Esophagus squamous epithelium (tissue), 5 donors: ENCODE measurements at places on chromosomes 13 and 19.

GRCh38 chr19:6064336-6065073, 45.8 kb downstream of the RFX2 start:
- no peak for DNase-seq

- DNase-seq: no peak
Measured at GRCh38 chr19:6465006-6465405, 935 bp downstream of the CRB3 start.

DNA sequence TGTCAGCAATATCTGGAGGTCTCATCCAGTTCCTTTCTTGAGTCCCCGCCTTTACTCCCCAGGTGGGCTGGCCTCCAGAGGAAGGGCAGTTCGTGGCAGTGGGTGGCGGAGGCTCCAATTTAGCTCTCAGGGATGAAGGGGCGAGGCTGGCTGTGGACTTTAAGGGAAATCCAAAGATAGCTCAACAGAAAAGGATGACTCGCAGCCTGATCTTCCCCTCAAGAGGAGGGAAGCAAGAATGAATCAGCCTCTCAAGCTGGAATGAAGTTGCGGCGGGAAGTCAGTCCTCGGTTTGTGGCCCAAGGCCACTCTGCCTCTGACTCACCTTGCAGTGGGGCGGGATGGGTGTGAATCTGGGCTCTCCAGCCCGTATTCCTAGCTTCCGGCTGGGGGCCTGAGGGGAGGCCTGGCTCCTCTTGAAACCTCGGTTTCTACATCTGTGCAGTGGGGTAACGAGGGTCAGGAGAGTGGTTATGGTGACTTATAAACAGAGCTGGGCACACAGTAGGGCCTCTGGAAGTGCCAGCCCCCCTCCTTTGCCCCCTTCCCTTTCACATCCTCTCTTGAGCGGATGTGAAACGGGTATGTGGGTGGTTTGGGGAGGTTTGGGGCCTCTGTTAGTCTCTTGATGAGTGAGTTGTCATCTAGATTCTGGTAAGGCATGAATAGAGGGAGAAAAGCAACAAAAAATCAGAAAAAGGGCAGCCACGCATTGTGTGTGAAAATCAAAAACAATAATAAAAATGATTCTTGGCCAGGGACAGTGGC, 10.5 kb upstream of the SMG9 start:
- DNase-seq: no peak

GRCh38 chr19:38836159-38836982, 4.8 kb upstream of the ECH1 start:
- no peak for DNase-seq

GRCh38 chr13:60689076-60689475, 292.1 kb downstream of the TDRD3 start:
- no peak for DNase-seq

GRCh38 chr19:28929006-28929405, 283.9 kb downstream of the UQCRFS1 start:
- DNase-seq: no peak

GRCh38 chr19:10551698-10552301, 8.1 kb downstream of the ATG4D start:
- DNase-seq: no peak

DNA sequence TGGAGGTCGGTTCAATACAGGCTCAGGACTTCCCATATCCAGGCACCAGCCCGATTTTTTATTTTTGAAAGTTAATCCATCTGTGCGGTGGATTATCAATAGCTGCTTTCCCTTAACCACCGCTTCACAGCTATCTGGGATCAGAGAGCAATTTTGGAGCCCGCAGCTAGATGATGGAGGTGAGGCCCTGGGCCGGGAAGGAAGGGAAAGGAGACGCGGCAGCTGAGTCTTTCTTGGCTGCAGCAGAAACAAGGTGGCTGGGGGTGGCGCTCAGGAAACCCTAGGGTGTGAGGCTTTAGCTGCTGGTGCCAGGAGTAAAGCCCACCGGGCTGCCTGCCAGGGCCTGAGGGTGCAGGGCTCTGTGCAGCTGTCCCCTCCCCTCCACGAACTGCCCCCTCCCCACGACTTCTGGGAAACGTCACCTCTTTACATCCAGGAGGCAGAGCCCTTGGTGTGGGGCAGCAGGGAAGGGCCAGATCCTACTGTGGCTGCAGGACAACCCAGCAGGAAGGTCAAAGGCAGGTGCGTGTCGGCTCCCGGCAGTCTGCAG, 307.0 kb downstream of the ZNF536 start:
- no peak for DNase-seq

GRCh38 chr13:110393761-110394160, 86.7 kb downstream of the COL4A2 start:
- no peak for DNase-seq

GRCh38 chr13:101673360-101674105, 221.1 kb downstream of the ITGBL1 start:
- no peak for DNase-seq

- DNase-seq: no peak
Measured at GRCh38 chr19:45187421-45188100, 9.0 kb downstream of the BLOC1S3 start.

DNA sequence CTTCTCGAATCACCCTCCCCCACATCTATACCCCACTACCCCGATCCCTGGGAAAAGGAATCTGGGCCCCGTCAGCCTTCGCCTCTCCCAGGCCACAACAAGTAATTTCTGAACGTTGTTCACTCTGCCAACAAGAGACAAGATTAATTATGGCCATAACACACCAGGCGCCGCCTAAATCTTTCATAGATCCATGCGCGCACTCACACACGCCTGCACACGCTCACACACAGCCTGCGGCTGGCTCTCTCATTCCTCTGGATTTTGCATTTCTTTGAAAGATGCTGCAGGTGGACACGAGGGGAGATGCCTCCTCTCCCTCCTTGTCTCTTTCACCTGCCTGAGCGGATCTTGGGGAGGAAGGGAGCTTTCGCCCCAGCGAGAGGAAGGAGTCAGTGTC, 17.1 kb downstream of the ZNRF4 start:
- no peak for DNase-seq

- DNase-seq: no peak
Measured at GRCh38 chr19:19053508-19054314, 10.1 kb upstream of the SLC25A42 start.

DNA sequence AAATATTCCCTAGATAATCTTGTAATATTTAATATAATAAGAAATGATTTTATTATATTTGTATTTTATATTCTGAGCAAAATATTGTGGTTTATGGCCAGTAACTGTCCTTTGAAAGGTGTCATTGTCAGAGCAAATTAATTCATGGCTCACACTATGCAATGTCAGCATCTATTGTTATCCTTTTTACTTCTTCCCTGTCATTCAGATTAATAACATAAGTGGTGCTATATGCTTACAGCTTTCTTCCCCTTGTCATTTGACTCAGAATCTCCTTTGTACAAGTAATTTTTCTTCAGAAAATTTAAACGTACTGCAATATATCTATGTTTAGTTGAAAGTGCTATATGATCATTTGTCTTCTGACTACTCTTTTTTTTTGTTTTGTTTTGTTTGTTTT, 1738.2 kb upstream of the MIR17HG start:
- DNase-seq: no peak

DNA sequence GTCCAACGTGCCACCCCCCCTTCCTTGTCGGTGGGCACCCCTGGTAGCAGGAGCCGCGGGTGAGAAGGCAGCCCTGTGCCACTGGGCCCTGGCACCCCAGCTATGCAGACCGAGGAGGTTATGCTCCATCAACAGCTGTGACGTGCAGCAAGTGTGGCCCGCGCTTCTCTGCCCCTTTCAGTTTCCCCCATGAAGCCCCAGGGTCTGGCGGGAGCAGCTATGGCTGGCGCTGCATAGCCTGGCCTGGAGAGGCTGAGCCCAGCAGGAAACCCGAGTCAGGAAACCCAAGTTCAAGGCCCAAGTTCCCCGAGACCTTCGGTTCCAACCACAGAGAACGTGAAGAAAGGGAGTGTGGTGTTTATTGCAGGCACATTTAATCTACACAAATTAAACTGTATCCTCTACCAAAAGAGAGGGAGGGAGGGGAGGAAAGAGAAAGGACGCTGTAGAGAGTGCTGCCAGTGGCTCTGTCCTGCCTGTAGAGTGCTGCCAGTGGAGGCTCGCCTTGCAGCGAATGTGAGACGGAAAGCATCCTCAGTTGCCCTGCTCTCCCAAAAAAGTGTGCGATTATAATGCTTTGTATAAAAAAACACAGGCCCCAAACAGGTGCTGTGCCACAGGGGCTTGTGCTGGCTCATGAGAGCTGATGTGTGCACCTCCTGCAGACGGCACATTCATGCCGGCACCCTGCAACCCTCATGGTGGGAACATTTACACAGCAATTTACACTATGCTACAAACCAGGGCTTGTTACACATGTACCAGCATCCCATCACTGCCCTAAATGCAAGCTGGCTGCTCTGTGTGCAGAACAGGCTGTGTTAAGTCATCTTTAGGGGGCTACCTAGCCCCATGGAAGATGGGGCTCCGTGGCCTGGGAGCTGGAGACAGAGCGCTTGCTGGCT, 16.3 kb downstream of the POP4 start:
- no peak for DNase-seq

- DNase-seq: no peak
Measured at GRCh38 chr19:13840305-13841085, 36.4 kb upstream of the NANOS3 start.

DNA sequence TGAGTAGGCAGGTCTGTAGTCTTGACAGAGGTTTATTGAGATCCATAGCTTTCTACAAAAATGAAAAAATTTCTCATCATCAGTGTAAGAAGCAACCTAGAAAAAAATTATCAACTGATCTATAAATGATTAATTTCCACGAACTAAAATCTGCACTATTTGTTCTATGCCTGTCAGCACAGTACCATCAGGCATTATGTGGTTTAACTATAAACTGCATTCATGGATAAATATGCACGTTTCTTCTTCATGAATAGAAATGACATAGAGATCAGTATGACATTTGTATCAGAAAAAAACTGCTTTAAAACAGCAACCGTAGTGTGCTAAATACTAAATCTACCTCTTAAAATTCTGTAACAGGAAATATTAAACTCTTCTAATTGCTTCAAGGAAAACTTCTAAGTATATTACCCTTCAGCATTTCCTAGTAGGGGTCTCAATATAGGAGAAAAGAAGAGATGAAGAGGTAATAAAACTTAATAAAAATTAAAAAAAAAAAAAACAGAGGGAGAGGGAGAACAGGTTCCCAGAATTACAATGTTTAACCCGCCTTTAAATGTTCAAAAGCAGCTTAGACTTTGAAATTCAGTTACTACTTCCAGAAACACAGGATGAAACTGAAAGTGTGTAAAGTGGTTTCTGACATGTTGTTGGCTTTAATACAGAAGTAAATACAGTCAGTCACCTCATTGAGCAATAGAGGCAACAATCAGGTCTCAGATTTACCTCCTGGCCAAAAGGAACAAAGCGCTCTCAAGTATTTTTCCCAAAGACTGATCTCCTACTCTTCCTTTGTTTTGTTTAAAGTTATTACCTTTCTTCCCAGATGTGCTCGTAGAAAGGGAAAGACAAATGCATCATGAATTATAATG, 144.4 kb downstream of the DIAPH3 start:
- no peak for DNase-seq
